ENCODE measurements at places on chromosomes 2 and 18. TPM values are rescaled to one million over a fixed set of nuclear protein-coding genes. Genes with fewer than 3 reads are reported as not detected.
A peak's percentile ranks its signal among the peaks of the same experiment; 100 is the strongest.

GRCh38 chr18:79217979-79218604 is 148.9 kb downstream of the ATP9B start:
- no peak overlapping the region for H3K27ac ChIP-seq
- no peak overlapping the region for H3K4me3 ChIP-seq
- DNase-seq = no peak
- no peaks in the 10 kb centered on the region for H3K4me1 ChIP-seq
- H3K36me3 ChIP-seq = no peaks in the 10 kb centered on the region

- peaks cover 22% of the 10 kb centered on the region for H3K36me3 ChIP-seq
- no peak overlapping the region for H3K4me3 ChIP-seq
- DNase-seq = peak; percentile 43
- H3K27me3 ChIP-seq = no peaks in the 10 kb centered on the region
- H3K27ac ChIP-seq = no peak overlapping the region
- H3K4me1 ChIP-seq = peaks cover 11% of the 10 kb centered on the region
Observed at GRCh38 chr2:111164078-111164477, 43.4 kb downstream of the BCL2L11 start.

GRCh38 chr2:150644298-150645067 is 157.0 kb upstream of the RND3 start:
- no peaks in the 10 kb centered on the region for H3K27me3 ChIP-seq
- DNase-seq = peak; percentile 45
- H3K4me1 ChIP-seq = no peaks in the 10 kb centered on the region

DNA sequence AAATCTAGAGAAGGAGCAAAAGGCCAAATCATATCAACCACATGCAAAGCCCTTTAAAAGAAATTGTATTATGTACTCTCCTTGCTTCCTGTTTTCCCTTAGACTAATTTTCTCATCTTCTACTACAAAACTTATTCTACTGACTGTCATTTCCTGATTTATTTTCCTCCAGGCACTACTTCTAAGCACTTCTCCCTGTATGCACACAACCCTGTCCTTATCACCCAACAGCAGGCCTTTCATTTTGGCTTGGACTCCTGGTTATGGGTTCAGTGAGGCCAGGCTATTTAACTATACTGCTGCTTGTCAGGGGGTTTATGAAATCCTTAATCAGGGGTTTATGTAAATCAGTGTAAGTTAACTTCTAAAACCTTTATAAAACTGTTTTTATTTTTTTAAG is 205.1 kb upstream of the FAM98A start:
- H3K4me1 ChIP-seq = no peaks in the 10 kb centered on the region
- peak; percentile 8 for DNase-seq
- no peaks in the 10 kb centered on the region for H3K27me3 ChIP-seq
- H3K27ac ChIP-seq = no peak overlapping the region
- no peak overlapping the region for H3K4me3 ChIP-seq

DNA sequence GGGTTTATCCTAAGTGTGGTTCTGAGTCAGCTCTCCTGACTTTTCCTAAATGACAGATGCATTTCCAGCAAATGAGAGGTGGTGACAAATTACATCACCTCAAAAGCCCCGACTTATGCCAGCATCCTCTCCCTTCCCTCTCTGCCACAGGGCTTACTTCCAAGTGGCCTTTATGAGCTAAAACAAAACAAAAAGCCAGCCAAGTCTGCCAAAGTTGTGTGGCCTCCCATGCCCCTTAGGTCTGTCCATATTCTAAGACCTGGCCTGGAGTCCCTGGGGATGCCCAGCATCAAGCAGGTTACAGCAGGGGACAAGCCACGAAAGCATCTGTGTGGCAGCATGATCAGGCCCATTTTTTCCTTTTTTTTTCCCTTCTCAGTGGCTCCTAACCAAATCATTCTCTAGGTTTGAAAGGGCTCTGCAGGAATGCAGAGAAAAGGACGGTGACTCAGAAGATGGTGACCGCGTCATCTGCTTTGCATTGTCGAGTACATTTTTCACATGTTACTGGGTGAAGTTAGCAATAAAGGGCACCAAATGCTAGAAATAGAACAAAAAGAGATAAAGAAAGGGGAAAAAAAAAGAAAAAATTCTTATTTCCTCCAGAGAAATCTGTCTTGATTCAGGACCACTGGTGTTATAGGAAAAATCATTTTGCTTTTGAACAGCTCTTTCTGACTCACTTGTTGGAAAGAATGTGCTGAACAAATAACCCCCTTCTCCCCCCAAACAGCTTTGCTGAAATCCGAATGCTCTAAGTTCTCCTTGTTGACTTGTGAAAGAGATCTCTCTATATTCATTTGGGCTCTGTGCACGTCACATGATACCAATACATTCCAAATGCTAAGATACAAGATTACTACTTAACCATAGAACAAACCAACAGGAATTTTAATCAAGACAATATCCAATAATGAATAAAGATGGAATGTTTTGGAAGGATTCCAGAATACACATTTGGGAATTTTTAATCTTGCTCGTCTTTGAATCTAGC is 178.7 kb downstream of the EN1 start:
- H3K27ac ChIP-seq = peak overlapping the region; percentile 26
- no peak overlapping the region for H3K4me3 ChIP-seq
- peaks cover 23% of the 10 kb centered on the region for H3K4me1 ChIP-seq
- H3K27me3 ChIP-seq = no peaks in the 10 kb centered on the region

DNA sequence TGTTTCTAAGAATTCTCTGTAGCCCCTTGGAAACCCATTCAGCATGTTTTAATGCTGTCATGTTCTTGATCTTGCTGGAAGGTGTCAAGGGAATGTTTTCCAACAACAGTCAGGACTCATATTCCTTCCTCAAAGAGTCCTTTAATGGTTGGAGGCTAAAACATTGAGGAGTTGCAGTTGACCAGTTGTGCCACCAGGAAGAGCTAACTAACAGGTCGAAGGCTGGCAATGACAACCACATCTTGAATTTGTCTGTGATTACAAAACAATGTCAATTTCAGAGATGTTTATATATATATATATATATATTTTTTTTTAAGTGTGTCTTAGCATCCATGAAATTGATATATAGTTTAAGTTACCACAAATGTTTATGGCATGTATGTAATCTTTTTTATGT is 151.5 kb downstream of the INO80D start:
- no peaks in the 10 kb centered on the region for H3K27me3 ChIP-seq
- no peaks in the 10 kb centered on the region for H3K4me1 ChIP-seq
- no peaks in the 10 kb centered on the region for H3K36me3 ChIP-seq
- no peak for DNase-seq
- H3K27ac ChIP-seq = no peak overlapping the region
- no peak overlapping the region for H3K4me3 ChIP-seq

GRCh38 chr2:213147538-213147937 is 3.9 kb downstream of the IKZF2 start:
- no peak overlapping the region for H3K27ac ChIP-seq
- no peaks in the 10 kb centered on the region for H3K36me3 ChIP-seq
- H3K4me1 ChIP-seq = no peaks in the 10 kb centered on the region
- no peak for DNase-seq
- H3K27me3 ChIP-seq = no peaks in the 10 kb centered on the region

GRCh38 chr2:1964659-1965058 is 220.3 kb upstream of the PXDN start:
- no peak overlapping the region for H3K27ac ChIP-seq
- no peaks in the 10 kb centered on the region for H3K36me3 ChIP-seq
- H3K4me3 ChIP-seq = no peak overlapping the region
- no peaks in the 10 kb centered on the region for H3K27me3 ChIP-seq
- H3K4me1 ChIP-seq = no peaks in the 10 kb centered on the region
- DNase-seq = no peak

- H3K36me3 ChIP-seq = no peaks in the 10 kb centered on the region
- no peak for DNase-seq
- no peak overlapping the region for H3K27ac ChIP-seq
- H3K27me3 ChIP-seq = no peaks in the 10 kb centered on the region
Observed at GRCh38 chr2:49367003-49367402, 212.7 kb upstream of the FSHR start.

- H3K27me3 ChIP-seq = no peaks in the 10 kb centered on the region
- H3K4me3 ChIP-seq = no peak overlapping the region
- H3K36me3 ChIP-seq = no peaks in the 10 kb centered on the region
- no peaks in the 10 kb centered on the region for H3K4me1 ChIP-seq
- H3K27ac ChIP-seq = no peak overlapping the region
Observed at GRCh38 chr2:141035846-141036420, 1094.9 kb downstream of the LRP1B start.

DNA sequence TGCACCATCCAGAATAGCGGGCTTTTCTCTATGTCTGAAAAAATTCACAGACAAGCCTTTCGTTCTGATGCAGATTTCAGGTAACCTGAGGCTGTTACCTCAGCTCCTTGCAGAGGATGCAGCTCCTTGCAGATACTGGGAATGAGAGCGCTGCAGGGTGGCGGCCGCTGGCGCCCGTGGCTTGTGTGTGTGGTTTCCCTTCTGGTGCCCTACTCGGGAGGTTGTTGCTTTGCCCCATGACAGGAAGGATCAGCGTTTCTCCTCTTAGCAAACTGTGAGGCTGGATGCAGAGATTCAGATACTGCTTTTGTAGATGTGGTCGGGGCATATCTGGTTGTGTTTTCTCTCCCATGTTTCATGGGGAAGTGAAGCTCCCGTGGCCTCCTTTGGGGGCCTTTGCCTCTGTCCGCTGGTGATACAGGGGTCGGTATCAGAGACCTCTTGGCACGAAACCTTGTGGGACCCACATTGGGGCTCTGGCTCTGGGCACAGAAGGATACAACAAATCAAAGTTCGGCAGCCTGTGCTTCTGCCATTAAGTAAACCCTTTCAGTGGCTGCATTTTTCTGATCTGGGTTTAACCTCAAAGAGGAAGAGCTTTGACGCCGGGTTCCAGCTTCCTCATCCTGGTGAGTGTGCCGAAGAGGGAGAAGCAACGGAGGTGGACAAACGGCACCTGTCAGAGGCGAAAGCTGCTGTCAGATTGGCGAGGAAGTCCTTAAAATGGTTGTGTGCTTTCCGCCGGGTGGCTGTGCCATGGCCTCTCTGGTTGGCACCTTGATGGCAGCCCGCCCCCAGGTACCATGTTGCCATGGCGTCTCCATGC is 127.8 kb downstream of the MBP start:
- H3K4me3 ChIP-seq = no peak overlapping the region
- DNase-seq = no peak
- peak overlapping the region; percentile 54 for H3K27ac ChIP-seq
- H3K27me3 ChIP-seq = no peaks in the 10 kb centered on the region
- H3K36me3 ChIP-seq = no peaks in the 10 kb centered on the region

Gene GNLY
- total RNA-seq = 12.1 TPM

Gene PRKAG3
- total RNA-seq = not detected

Gene VWC2L
- 0.25 TPM for total RNA-seq

Gene RTP5
- total RNA-seq = not detected

Gene GMCL1
- total RNA-seq = 31.1 TPM

Gene LRATD1
- 23.0 TPM for total RNA-seq

Gene ATG16L1
- total RNA-seq = 25.8 TPM
